Activated CD8-positive, alpha-beta memory T cell treated with anti-CD3 and anti-CD28 coated beads for 48 hours (primary cell): ENCODE measurements at places on chromosomes 12 and 14.

GRCh38 chr14:41446008-41446407 lies 160.7 kb upstream of the LRFN5 start:
- DNase-seq: no peak

GRCh38 chr12:124190312-124191023 lies 104.4 kb upstream of the RFLNA start:
- DNase-seq: no peak

DNA sequence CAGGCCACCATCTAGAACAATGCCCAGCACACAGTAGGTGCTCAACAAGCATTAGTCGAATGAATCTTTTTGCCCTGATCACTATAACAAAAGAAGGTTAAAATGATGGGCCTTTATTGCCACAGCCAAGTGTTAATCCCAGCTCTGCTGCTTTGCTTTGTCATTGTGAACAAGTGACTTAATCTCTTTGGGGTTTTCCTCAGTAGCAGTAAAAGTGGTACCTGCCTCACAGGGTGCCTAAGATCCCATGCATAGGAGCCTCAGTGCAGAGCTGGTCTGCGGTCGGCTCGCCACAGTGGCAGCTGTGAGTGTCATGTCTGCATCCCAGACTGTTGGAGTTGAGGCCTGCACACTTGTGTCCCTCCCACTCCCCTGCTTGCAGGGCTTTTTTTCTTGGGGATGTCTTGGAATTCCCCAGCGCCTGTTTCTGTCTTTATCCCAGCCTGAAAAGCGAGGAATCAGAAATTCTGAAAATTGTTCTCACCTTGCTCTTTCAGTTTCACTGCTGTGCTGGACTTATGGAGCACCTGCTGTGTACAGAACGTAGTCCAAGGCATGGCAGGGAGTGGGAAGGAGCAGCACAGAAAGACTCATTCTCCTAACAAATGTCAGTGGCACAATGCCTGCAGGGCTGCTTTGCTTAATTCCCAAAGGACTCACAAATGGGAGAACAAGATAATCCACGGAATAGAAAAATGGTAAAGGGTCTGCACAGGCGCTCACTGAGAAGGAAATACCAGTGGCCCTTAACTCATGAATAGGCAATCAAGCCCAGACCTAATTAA lies 90.8 kb downstream of the EML1 start:
- no peak for DNase-seq

DNA sequence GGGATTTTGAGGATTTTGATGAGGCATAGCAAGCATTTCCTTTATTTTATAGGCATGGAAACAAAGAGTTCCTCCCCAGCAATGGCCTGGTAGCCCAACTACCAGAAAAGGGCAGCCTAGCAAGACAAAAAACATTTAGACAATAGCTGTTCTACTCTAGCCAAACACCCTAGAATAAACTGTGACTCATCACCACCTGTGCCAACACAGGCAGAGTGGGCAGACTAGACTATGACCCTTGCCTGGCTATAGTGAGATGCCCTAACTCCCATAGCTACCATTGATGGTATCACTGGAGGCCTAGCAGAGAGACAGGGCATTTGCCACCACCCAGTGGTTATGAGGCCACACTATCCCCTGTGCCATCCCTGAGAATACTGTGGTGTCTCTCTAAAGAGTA lies 15.5 kb upstream of the CCER1 start:
- no peak for DNase-seq

DNA sequence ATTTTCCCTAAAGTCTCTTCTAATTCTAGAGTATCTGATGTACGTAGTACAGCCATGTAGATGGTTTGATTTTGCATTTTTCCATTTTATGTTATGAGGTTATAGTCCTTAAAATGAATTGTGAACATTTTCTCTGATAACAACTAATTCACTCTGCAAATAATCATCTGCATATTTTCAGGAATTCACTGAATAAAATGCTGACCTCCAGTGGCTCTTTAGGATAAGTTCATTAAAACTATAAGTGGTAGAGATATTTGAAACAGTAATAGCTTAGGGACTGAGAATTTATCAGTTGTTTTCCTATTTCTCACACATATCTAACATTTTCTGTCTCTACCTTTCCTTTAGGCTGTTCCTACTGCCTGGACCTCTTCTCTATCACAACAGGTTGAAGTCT lies 4.4 kb downstream of the MSRB3 start:
- DNase-seq: no peak

DNA sequence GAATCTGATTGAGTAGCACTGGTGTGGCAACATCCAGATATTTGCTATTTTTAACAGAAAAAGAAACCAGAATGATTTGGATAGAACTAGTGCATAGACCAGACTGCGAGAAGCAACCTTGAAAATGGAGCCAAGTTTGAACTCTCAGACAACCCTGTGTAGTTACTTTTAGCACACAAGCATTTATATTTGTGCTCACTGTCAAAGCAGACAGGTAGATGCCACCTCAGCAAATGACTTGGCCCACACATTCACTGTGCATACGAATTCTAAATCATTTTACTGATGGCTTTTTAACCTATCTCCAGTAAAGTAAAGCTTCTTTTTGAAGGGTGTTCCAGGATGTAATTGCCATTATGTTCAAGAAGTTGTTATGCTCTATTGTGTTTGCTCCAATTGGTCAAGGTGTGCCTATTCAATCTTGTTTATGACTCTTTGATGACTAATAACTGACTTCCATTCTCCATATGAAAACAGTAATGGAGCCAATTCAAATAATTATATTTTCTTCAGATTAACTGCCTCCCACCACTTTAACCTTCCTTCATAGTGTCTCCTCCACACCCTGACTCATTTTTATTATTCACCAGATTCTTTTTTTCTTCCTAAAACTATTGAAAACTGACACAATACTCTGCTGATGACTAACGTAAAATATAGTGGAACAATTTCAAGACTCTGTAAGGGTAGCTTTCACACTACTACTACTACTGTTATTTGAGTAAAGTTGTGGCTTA lies 138.5 kb downstream of the CCER1 start:
- DNase-seq: no peak

GRCh38 chr14:35332517-35333263 lies 40.5 kb downstream of the PSMA6 start:
- DNase-seq: peak; percentile 17

GRCh38 chr14:89269404-89269803 lies 147.6 kb downstream of the FOXN3 start:
- DNase-seq: no peak

DNA sequence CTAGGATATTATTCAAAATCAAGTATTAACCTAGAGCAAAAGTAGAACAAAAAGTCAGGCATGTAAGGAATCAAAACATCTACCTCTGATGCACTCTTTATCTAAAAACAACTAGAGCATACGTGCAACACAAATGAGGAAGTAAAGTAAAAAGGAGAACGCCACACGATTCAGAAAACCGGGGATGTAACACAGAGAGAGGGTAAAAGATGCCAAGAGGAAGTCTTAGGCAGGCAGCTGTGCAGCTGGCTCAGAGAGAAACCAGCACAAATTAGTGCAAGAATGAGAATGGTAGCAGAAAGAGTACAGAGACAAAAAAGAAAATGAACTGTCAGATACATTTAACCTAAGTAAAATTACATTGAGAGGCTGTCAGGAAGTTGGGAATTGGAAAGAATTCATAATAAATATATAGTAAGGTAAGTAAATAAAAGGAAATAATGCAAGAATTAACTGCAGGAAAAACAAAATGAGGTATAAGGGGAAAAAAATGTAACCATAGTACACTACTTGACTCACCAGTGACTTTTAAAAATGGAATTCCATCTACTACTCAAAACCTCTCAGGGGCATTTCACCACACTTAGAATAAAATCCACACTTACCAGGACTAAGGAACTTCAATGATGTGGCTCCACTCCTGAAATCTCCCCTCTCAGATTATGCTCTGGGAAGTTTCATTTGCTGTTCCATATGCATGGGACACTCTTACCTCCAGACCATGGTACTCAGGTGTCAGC lies 17.1 kb downstream of the BCAT1 start:
- no peak for DNase-seq

- no peak for DNase-seq
Measured at GRCh38 chr12:39359645-39360044, 83.3 kb downstream of the KIF21A start.

DNA sequence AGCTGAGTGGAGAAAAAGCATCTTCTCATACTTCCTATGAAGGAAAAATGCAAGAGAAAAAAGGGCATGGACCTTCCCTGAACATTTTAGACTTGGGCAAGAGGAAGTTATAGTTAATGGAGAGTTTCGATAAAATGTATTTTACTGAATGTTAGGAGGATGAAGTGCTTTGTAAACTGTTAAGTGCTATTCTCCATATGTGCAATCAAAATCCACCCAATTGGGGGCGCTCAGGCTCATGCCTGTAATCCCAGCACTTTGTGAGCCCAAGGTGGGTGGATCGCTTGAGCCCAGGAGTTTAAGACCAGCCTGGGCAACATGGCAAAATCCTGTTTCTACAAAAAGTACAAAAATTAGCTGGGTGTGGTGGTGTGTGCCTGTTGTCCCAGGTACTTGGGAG lies 1.9 kb upstream of the CNPY2 start:
- DNase-seq: no peak

DNA sequence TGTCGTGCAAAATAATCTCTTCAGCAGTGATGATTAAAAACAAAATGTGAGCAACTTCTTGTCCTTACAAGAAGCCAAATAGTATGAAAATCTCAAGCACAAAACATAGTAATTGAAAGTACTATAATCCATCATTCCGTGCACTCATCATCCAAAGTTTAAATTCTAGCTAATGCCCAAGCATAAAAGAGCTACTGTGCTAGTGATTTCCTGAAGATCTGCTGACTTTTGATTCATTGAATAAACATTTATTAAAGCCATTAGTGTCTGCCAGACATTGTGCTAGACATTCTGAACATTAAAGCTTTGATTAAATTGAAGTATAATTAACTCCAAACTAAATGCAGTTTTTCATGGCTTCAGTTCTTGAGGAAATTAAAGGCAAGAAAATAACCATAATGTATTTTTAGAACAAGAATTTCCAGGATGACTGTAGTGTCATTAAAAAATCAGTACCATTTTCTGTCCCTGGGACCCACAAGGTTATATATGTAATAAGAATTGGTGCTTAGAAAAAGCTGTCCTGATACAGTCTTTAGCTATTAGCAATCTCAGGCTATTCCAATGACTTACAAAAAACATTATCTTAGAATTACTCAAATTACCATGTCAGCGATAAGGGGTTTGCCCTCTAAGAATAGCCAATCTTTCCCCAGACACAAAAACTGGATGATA lies 71.7 kb downstream of the CMAS start:
- DNase-seq: no peak

DNA sequence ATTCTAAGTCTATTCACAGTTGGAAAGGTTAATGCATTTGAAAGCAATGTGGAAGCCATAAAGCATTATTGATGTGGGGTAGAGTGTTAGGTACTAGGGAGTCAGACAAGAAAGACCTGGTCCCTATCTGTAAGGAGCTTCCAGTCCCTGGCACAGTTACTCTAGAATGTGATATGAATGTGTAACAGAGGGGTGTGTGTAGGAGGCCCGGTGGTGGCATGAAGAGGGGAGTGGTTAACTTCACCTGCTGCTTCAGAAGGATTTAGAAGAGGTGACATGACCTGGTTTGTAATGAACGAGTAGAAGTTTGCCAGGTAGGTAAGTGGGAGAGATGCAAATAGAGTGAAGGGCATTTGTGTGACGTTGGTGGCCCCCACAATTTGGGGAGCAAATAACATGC lies 15.1 kb upstream of the GALNT6 start:
- no peak for DNase-seq

- no peak for DNase-seq
Measured at GRCh38 chr14:90545966-90546751, 149.3 kb downstream of the CALM1 start.

- DNase-seq: no peak
Measured at GRCh38 chr14:20748439-20748838, 2.8 kb downstream of the EDDM3A start.

DNA sequence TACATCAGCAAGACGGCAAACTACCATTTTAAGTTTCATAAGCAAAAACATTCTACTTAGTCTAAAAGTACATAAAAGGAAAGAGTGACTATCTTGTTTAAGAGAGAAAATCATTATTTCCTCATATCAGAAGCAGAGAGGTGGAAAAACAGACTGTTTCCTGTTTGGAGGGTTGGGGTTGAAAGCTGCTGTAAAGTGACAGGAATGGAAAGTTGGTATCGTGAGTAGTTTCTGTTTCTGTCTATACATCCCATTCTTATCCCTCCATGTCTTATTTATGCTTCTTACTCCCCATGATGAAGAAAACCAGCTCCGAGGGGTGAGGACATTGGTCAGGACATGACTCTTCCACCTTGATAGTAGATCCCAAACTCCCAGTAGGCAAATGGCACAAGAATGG lies 216.5 kb downstream of the EGLN3 start:
- DNase-seq: no peak

DNA sequence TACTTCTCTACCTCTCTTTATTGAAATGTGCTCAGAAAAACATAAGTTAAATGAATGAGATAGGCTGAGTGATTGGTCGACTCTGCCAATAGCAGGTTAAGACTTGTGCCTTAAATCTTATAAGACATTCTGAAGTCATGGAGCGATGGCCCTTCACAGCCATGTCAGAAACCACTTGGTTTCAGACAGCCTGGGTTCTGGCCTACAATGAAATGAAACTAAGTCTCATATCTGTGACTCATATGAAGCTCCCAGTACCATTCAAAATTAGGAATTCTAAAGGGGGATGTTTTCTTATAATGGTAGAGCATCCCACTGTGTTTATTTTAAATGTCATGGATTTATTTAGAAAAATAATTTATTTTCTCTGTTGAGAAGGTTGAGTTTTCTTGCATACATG lies 42.6 kb downstream of the PLXNC1 start:
- no peak for DNase-seq

- no peak for DNase-seq
Measured at GRCh38 chr12:69886715-69887114, 61.7 kb downstream of the MYRFL start.

DNA sequence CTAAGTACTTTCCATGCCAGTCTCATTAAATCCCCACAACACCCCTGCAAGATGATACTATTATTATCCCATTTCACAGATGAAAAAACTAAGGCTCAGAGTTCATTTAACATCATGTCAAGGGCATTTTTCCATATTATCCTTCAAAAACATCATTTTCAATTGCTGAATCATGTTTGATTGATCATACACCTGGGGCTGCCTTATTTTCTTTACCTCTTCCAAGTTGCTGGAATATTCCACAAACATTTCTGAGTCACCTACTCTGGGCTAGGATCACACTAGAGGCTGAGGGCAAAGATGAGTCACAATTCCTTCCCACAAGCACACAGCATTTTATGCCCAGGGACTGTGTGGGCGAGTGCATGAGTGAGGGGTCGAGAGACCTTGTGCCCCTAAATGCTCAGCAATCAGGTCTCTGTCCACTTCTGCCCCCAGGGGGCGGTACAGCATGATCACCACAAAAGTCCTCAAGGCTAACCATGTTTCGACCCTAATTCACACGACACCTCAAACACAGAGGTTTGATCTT lies 14.1 kb upstream of the TMEM119 start:
- no peak for DNase-seq

DNA sequence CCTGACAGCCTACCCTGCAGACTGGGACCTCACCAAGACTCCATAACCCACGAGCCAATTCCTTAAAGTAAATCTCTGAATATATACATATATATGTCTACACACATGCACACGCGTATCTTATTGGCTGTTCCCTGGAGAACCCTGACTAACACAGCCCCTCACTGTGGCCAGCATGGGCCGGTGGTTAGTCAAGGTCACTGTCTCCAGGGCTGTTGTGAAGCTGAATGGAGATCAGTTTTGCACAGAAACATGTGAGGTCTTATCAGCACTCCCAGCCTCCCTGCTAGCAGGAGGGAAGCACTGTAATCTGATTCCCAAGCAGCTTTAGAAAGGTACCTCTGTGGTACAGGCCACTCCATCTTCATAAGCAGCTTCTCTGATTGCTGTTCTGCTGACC lies 46.6 kb upstream of the PLEKHG6 start:
- DNase-seq: no peak

GRCh38 chr12:108063192-108063591 lies 65.9 kb upstream of the WSCD2 start:
- DNase-seq: no peak
